ENCODE measurements at places on chromosomes 7 and 10.
A peak's percentile ranks its signal among the peaks of the same experiment; 100 is the strongest.

GRCh38 chr7:151181011-151181431 is 6.0 kb downstream of the ASB10 start:
- no peak for DNase-seq

DNA sequence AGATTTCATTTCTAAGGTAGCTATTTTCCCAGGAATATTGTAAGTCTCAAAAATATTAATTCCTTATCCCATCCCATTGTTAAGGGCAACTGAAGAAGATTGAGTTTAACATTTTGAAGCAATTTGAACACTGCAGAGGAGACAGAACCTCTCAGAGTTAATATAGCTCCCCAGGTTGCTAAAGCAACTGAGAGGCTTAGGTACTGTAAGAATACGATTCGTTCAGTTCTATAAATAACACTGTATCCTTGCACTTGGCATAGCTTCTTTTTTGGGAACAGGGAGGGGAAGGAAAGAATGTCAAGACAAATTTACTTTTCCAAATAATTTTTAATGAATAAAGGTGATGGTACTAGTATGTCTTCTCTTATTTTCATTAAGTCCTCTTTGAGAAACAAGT is 658.4 kb upstream of the CELF2 start:
- DNase-seq = no peak

- no peak for DNase-seq
Measured at GRCh38 chr10:124521429-124521871, 59.8 kb downstream of the LHPP start.

GRCh38 chr7:21819048-21819447 is 126.7 kb downstream of the CDCA7L start:
- no peak for DNase-seq

DNA sequence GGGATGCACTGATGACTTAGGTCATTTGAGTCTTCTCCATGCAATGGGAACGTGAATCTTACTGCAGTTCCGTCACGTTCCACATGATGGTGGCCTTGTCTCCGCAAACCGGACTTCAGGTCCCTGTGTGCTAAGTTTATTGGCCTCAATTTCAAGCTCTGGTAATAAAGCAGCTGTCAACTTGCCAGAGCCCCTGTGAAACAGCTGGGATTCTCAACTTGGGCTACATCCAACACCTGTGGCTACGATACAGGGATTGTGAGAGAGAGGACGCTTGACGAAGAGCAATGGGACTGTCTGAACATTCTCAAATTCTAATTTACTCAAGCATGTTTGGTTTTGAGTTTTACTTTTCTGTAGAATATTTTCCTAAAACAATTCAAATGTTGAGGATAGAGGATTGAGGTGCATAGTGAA is 174.2 kb downstream of the PTN start:
- DNase-seq = no peak

DNA sequence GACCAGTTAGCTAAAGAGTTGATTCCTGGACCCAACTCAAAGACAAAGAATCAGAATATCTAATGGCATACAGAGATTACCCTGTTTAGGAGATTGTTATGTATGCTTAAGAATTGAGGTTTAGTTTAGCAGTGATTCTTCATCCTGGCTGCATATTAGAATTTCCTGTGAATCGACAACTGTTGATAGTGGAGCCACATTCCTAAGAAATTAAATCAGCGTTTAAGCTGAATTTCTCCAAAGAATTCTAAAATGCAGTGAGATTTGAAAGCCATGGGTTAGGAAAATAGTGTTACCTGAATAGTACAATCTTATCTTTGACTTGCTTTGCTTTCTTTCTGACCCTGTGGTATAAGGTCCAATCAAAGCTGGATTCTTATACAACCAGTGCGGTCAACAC is 16.4 kb upstream of the FERD3L start:
- DNase-seq = no peak

- no peak for DNase-seq
Measured at GRCh38 chr10:126561294-126561920, 109.1 kb downstream of the C10orf90 start.

DNA sequence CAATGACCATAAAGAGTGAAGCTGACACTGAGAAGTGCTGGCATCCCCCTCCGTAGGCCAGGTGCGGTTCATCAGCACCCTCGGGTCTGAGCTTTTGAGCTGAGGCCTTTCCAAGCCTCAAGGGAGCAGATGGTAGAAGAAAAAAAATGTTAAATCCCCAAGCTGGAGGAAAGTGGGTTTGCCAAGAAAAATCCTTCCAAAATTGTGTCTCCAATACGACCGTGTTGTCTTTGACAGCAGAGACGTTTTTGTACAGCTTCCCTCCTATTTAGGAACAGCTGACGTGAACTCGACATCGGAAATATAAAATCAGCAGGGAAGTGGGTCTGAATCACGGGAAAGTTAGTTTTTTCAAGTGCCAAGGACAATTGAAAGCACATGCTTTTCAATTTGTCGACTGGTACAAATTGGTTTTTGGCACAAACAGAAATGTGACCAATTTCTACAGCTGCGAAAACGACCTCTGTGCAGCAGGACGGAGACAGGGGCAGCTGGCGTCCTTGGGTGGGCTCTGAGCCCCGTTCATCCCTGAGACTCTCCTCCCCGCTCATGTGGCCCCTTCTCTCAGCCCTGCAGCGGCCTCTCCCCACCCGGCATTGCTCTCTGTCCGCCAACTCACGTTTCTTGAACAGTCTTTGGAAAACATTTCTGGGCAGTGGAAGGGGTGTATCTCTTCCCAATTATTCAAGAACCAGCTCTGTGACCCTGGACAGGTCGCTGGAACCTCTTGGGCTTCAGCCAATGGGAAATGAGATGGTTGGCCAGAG is 89.9 kb downstream of the PAXIP1 start:
- DNase-seq = no peak

DNA sequence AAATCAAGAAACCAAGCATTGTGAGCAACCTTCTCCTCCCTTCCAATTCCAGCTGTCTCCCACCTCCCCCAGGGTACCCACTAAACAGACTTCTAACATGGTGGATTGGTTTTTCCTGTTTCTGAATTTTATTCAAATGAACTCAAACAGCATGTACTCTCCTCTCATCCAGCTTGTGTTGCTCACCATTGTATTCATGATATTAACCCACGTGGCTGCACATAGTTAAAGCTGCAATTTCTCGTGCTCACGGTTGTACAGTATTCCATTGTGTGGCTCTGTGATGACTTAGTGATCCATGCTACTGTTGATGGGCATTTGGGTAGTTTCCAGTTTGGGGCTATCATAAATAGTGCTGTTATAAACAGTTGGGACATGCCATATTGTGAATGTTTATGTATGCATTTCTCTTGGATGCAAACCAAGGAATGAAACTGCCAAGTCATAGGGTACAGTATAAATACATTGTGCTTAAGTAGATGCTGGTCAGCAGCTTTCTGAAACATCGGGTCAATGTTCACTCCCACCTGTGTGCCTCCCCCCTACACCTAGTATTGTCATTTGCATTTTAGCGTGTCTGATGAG is 124.3 kb downstream of the CACNB2 start:
- no peak for DNase-seq

GRCh38 chr7:104804696-104805095 is 209.3 kb upstream of the KMT2E start:
- no peak for DNase-seq

DNA sequence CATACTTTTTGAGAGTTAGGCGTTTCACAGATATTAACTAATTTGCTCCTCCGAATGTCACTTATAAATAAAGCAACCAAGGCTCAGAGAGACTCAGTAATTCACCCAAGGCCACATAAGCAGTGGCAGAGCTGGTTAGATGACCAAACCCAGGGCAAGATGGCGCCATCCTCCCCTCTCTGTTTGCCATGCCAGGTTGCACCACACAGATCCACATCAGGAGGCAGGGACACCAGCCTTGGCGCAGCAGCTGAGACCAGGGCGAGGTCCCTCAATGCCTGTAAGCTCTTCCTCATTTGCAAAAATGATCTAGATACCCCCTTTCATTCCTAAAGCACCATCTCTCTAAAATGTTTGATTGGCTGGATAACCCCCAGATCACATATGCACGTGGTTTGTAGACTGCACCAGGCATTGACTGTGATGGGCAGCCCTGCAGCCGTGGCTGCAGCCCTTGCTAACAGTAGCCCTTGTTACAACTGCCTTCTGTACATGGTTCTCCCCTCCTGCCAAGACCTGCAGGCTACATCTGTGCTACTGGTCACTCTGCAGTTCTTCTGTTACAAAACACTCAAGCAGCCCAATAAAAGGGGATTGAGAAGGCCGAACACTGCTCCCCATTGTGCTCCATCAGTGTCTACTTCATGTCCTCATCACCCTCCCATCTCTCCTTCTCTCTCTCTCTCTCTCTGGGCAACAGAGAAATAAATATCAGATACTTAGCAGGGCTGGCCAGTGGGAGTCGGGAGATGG is 298.6 kb downstream of the PRPF18 start:
- DNase-seq = no peak

GRCh38 chr10:111247781-111248389 is 171.1 kb downstream of the ADRA2A start:
- no peak for DNase-seq

DNA sequence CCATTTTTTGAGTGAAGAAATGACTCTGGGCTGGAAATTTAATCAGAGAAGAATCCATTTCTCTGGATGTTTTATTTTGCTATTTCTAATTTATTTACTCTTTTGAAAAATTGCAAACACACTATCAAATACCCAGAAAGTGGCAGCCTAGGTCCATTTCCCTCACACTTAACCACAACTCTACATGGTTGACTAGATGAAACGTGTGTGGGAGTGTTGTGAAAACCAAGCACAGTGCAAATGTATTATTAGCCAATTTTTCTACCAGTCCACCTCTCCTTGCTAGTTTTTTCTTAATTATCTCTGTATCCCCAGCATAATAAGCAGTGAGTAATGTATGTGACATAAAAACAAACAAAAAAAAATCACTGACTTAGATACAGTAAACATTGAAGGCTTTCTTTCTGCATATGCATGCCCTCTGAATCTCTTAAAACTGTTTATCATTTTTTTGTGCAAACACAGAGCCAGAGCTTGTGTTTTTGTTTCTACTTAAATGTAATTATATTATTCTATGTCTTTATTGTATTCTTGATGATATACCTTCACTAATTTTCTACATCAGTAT is 30.9 kb downstream of the SCIN start:
- DNase-seq = peak; percentile 36

DNA sequence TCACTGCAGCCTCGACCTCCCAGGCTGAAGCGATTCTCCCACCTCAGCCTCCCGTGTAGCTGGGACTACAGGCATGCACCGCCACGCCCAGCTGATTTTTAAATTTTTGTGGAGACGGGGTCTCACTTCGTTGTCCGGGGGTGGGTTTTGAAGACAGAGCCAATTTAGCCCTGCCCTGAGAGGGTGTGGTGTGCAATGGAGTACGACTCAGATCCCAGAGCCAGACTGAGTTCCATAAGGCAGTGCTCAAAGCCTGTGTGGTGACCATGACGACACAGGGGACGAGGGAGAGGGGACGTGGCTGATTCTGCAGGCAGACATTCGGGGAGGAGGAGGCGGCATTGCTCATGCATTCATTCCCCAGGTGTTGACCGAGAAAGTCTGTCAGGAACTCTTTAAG is 72.1 kb downstream of the ZMIZ1 start:
- no peak for DNase-seq

DNA sequence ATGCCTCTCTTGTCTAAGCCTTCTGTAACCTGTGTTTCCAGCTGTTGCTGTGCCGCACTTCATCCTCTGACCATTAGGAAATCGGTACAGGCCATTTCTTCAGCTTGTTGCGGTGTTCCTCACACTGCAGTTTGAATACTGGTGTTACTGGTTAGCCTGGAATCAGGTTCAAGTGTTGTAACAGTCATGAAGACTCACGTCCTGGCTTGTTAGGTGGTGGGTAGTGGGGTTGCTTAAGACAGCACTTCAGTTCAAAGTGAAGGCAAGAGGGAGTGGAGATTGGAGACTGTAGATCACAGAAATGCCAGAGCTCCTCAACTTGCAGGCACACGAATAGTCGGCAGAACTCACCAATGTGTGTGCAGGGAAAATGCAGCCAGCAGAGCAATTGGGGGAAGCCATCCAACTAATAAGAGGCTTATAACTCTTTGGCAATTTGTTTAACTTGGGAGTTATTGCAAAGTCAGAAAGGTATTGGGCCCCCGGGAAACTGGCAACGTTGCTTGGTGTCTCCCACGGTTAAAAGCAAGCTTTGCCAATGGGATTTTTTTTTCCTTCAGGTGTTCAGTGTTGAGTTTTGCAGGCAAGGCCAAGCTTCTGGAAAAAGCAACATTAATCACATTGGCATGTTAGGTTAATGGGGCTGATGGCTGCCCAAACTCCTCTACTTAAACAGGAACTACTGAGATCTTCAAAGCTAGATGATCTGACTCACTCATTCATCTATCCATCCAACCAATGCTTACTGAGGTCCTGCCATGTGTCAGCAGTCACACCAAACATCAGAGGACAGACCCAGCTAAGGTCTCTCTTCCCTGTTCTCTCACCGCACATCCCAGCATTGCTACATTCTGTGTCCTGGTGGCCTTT is 380.9 kb downstream of the GATA3 start:
- DNase-seq = no peak

DNA sequence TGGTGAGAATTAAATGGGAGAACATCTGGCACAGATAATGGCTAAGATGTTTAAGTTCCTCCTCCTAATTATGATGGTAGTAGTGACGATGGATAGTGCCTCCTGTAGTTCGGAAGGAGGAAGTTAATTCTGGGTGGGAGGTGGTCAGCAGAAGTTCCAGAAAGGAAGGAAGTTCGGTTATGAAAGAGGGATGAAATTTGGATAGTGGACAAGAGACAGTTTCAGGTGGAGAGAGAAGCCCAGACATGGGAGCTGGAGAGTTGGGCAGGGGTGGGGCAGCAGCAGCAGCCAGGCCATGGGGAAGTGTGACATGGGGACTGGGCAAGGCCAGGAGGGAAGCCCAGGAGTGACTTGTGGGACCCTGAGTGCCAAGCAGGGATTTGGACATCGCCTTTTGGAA is 99.5 kb downstream of the CCNY start:
- peak; percentile 75 for DNase-seq

- no peak for DNase-seq
Measured at GRCh38 chr7:46389146-46389545, 468.1 kb upstream of the IGFBP3 start.

- no peak for DNase-seq
Measured at GRCh38 chr10:133154996-133155778, 4.8 kb upstream of the KNDC1 start.
